ENCODE measurements at places on chromosomes 1 and 21.
A peak's percentile ranks its signal among the peaks of the same experiment; 100 is the strongest.

- no peak for ATAC-seq
These were observed 20.0 kb upstream of the LAMC1 start for GRCh38 chr1:183003203-183003602.

DNA sequence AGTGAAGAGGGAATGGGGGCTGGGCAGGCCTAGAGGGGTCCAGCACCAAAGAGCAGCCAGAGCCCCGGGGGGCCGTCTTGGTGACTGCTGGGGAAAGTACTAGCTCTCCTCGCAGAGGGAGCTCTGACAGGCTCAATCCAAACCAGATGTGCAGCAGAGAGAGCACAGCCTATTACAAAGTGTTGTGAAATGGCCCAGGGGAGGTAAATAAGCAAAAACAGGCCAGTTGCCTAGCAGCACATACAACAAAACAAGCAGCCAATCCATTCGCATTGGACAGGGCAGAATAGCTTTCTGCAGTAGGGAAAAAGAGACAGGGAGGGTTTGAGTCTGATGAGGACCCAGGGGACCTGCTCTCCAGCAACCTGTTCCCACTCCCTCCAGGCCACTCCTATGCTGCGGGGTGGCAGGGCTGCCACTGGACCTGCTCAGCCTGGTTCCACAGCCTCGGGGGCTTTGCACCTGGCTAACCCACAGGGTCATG is 239.6 kb upstream of the FGGY start:
- ATAC-seq, result peak; percentile 93

DNA sequence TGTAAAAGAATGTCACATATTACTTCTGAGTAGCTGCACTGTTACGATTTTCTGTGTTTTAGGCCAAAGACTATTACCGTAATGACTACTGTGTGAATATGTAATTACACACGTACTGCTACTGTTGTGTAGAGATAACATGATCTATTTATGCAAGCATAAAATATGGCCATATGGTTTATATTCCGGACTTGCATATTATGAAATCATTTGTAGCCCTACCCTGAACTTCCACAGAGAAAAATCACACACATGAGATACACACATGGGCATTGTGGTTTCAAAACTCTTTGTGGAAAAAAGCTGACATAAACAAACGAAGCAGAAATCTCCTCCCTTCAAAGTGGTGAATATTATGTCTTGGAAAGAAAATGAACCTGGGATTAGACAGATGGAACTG is 373.0 kb upstream of the ADAMTS5 start:
- no peak for ATAC-seq

GRCh38 chr1:203239081-203239480 is 9.6 kb upstream of the CHIT1 start:
- ATAC-seq, result no peak

- ATAC-seq, result no peak
These were observed 3.2 kb downstream of the COL16A1 start for GRCh38 chr1:31700468-31701090.

DNA sequence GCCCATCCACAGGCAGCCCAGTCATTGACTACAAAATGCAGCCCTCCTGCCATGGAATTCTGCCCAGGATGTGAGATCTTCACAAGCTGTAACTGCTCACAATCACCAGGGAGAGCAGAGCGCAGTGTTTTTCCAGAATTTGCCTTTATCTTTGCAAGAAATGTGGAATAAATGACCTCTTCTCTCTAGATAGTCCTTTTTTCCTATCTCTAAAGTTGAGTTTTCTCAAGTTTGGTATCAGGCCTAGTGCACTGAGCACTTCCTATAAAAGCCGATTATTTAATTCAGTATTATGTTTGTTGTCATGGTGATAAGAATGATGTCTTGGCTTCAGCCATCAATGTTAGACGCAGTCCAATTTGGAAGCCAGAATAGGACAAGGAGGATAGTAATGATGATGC is 246.9 kb upstream of the IRF2BP2 start:
- no peak for ATAC-seq

GRCh38 chr21:29316029-29316742 is 17.5 kb downstream of the BACH1 start:
- ATAC-seq, result no peak

- no peak for ATAC-seq
These were observed 4.7 kb downstream of the CRB1 start for GRCh38 chr1:197272791-197273190.

- no peak for ATAC-seq
These were observed 8.2 kb upstream of the LAPTM5 start for GRCh38 chr1:30765556-30766434.
